ENCODE measurements at places on chromosomes 2 and 18.

DNA sequence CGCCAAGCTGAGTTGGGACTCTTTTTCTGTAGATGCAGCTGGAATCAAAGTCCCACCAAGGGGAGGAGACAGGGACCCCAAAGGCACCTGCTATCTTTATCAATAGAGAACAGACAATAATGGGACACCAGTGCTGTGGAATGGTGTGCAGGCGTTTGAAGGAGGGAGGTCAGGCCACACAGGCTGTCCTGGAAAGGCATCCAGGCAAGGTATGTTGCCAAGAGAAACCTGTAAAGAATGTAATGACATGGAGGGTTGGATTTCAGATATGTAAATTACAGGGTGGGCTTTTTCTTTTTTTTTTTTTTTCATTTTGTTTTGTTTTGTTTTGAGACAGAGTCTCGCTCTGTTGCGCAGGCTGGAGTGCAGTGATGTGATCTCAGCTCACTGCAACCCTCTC lies 9.7 kb upstream of the NMUR1 start:
- DNase-seq = no peak

DNA sequence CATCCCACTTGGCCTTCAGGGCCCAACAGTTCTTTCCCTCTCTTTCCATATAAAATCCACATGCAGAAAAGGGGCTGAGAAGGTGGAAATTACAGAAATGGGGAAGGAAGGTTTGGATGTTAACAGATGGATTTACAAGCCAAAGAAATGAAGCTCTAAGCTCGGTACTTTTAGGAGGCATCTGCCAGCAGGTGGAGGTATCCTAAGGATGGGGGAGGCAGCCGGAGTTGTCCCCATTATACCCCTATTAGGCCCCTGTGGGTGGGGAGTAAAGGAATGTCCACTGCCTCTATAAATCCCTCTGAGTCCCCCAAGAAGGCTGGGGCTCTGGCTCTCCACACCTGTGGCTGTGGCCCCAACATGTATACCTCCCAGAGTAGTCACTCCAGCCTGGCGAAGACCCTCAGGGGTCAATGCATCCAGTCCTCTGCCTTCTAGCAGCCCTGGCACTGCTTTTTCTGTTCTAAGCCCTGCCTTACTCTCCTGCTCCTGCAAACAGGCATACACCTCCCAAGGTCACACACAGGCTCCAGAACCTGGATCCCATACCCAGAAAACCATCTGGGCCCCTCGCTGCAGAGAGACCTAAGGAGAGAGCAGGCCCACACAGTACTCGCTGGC lies 1.2 kb downstream of the FBXO41 start:
- no peak for DNase-seq

DNA sequence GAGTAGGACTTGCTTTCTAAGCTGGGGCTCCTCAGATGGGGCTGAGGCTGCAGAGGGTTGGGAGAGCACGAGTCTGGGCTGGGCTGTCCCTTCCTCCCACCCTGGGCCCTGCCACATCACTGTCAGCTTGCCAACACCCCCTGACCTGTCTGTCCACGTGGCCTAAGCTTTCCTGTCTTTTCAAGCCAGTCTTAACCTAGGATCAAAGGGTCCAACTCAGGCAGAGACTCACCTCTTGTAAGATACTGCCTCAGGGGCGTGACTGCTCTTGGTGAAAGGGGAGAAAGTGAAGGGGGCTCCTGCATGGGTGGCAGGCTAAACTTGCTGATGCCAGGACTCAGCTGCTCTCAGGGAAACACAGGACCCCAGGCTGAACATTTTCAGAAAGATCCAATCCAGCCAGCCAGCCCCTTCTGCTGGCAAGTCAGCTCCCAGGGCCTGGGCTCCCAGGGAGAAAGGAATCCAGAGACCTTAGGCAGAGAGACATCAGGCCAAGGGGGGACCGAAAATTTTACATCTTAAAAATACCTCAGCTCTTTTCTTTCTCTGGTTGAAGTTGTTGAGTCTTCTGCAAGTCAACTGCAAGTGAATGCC lies 144.2 kb upstream of the ID2 start:
- no peak for DNase-seq

DNA sequence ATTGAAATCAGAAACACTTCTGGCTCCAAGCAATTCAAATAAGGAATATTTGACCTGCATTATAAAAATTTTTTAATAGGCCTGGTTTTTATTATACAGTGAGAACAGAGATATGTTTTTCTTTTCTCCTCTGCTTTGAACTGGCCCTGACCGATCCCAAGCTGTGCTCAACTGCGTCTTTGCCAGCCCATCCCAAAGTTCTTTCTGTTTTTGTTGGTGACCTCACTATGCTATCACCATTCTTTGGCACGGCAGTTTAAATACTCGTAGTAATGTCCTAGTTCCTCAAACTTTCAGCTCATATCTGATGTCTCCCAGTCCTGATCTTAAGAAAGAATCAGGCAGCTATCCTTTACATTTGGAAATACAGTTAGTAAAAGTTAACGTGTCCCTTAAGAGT lies 42.3 kb upstream of the NETO1 start:
- no peak for DNase-seq

- DNase-seq = no peak
Observed at GRCh38 chr2:38098421-38099098, 22.6 kb upstream of the CYP1B1 start.

DNA sequence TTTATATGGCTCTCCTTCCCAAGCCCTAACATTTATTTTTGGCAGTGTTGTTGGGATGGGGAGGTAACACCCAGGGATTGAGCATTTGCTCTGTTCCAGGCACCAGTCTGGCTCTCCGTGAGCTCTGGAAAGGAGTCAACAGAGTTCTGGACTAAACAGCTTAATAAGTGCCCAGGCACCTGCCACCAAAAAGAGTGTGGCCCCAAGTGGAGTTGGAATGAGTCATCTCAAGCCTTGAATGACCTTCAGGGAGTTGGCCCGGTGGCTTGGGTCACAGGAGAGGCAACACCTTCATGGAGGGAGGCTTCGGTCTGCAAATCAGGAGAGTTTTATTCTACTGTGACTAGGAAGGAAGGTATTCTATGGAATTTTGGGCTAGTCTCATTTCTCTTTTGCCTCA lies 203.2 kb downstream of the DLGAP1 start:
- no peak for DNase-seq

DNA sequence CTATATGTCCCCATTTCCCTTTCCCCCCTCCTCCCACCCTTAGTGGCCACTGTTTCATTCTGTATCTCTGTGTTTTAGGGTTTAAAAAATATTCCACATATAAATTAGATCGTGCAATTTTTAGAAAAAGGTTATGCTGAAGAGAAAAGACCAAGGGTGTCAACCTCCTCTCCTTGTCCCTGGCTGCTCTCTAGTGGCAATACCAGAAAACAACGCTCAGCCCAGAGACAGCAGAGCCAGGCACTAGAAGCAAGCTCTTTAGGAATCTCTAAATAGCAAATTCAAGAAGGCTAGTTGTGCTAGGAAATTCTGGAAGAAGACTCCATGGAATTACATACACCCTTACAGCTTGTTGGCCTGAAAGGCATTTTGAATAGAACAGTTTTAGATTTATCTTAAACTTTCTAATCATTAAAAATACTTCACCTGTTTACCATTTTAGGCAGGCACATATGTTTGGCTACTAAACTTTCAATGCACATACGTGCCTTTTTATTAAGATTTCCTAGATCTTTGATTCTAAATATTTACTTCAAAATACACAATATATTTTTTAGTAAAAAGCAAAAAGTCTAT lies 35.1 kb upstream of the RASGRP3 start:
- no peak for DNase-seq
